Omental fat pad (tissue), 4 donors: ENCODE measurements at places on chromosomes 12 and 14.

GRCh38 chr14:52356025-52356424, 41.9 kb downstream of the PTGER2 start:
- no peak for DNase-seq

- peak; percentile 42 for DNase-seq
Observed at GRCh38 chr14:75979648-75980565, 1.9 kb downstream of the TGFB3 start.

GRCh38 chr14:57987596-57988300, 121.9 kb upstream of the SLC35F4 start:
- no peak for DNase-seq

DNA sequence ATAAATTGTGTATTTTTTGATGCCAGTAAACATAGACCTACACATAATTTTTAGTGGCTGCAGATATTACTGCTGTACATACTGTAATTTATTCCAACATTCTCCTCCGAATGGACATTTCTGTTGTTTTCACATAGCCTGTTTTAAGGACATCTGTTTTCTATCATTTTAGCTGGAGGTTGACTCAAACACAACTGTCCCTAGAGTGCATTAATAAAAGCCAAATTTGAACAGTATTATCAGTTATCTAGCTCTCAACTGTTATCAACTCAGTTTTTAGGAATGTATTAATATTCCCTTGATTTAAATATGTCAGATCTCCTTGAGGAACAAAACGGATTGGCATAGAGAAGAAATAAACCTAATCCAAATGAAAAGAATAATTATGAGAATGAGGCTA, 17.2 kb upstream of the PIWIL1 start:
- no peak for DNase-seq

DNA sequence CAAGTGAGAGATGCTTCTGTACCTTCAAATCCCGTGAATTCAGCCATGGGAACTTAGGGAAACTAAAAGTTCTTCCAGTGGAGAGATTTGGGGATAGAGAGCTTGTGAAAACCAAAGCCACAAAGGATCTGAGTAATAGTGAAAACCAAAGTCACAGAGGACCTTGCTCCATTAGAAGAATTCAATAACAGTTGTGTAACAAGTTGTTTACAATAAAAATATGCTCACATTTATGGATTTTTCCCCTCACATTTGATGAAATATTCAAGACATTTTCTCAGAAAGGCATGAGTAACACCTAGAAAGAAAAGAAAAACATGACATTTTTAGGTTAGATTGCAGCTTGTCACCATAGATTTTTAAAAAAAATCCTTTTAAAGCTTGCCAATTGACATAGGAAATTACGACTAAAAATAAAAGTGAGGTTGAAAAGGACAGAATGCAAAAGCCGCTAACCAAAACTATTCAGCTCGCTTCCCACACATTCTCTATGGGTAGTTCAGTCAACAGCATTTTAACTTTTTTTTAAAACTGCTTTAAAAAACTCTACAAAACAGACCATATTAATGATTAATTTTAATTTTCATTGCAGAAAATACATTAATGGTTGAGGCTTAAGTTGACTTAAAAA, 113.2 kb downstream of the CAND1 start:
- no peak for DNase-seq

DNA sequence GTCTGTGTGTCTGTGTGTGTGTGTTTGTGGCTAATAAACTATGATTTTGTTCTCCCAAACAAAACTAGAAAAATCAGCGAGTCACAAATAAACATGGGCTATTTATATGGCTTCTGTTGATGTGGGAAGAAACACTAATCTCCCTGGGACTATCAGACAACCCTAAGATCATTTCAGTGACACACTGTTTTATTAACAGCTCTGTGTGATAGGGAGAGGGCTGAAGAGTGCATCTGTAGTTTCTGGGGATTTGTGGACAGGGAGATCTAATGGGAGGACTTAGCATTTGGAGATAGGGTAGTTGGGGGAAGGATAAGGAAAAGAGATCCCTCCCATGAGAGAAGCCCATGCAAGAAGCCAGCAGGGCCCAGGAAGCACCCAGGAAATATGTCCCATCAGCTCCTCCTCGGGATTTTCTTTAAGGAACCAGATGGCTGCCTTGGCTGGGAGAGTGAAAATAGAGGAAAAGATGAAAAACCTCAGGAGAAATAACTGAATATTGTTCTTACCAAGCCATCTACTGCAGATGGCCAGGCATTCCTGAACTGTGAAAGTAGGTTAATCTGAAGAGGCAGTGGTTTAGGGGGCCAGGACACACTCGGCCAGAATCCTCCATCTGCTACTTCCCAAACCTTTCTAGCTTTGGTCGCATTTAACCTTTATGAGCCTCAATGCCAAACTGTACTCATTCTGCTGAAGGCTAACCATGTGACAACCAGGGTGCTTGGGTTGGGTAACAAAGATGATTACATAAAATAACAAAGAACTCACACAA, 253.4 kb downstream of the BTG1 start:
- no peak for DNase-seq
